Naive thymus-derived CD4-positive, alpha-beta T cell (primary cell): ENCODE measurements at places on chromosomes 3 and 15.

GRCh38 chr3:184175506-184175905 lies 851 bp downstream of the AP2M1 start:
- no peak for DNase-seq

GRCh38 chr15:31488437-31489204 lies 162.0 kb downstream of the KLF13 start:
- DNase-seq = peak; percentile 70

DNA sequence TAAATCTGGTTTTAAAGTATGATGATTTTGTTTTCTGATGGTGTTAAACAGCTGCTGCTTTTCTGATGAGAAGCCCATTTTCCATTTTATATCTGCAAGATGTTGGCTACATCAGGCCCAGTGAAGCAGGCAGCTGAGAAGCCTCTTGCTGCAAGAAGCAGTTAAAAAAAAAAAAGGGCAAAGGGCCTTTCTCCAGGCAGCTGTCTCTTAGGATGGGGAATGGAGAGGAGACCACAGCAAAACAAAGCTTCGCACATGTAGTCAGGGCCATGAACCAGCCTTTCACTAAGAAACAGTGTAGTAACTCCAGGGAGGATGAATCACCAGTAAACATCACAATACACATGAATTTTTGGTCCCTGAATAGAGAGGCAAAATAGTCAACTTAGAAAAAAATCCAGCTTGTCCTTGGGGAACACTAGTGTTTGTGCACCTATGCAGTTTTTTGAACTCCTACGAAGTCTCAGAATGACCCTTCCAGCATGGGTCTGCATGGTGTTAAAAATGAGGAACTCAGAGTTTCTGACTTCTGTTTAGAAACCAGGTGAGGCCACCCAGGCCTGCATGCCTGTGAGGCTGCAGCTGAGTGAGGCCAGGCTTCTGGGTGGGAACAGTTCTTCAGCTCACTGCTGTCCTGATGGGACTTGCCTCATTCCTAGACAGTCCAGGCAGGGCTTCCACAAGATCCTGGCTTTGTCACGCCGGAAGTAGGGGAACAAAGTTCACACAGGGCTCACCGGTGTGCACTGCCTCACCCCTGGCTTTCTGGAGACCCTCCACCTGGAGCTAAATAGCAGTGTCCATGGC lies 518.7 kb downstream of the MCTP2 start:
- no peak for DNase-seq

DNA sequence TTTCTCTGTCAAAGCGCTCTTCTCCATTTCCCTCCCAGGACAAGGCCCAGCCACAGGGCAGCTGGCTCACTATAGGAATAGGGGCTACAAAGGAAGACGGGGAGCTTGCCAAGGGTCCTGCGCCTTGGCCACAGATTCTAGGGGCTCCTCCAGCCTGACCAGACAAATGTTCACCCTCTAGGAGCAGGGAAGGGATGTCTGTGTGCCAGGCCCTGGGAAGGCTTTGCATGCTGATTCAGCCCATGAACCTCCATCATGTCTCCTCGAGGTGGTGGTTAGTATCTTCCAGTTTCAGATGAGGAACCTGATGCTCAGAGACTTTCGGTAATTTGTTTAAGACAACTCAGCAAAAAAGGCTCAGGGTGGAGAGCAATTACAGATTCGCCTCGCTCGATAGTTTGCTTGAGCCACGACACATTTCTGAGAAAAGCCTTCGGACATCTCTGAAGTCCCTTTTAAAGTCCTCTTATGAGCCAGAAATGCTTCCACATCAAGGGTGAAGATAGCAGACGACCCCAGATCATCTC lies 110.0 kb downstream of the XXYLT1 start:
- no peak for DNase-seq

DNA sequence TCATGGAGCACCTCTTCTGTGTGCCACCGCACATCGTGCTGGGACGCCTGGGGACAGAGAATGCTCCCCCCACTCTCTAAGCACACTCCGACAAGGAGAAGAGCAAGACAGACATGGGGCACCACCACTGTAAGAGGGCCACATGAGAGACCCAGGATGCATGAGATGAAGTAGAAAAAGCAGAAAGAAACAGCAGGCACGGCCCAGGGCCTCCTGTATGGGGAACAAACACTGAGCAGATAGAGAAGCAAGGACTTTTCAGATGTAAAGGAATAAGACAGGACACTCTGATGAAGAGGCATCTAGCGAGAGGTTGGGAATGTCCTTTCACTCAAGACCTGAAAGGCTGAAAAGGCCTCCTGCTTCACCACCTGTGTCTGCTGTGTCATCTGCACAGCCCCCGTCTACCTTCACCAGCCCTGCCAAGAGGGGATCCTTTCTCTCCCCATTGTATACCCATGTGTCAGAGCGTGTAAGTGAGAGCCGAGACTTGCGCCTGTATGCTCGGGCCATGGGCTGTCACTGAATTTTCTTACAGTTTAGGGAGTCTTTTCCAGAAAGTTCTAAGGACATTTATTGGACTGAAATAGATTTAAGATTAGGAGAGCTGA lies 125.6 kb downstream of the LRRK1 start:
- no peak for DNase-seq

DNA sequence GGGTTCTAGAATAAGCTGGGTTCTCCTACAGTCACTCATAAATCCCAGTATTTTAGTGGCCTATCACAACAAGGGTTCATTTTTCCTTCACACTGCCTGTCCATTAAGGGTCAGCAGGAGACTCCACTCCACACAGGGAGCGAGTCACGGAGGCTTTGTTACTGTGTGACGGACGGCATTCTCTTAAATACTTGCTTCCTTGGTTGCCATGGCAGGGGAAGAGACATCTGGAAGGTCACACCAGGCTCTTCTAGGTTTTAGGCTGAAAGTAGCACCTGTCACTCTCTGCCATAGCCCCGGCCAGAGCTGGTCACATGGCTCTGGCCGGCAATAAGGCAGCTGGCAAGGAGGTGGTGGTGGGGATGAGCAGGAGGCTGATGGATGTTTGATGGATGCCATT lies 89.4 kb upstream of the ANKRD34C start:
- DNase-seq = no peak

DNA sequence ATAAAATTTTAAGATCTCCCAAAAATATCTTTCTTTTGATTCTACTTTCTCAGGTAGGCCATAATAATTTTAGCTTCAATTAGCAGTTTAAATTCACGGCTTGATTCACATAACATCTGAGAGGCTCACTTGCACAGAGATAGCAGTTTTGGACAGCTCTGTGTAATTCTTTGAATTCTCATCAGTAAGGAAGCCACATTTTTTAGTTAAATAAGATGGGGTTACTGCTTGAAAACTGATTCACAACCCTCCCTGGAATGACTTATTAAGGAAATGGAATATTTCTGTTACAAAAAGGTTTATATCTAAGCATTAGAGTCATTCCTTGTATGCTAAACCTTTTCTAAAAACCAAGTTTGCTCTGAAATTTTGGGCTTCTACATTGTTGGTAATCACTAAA lies 212.7 kb downstream of the ALCAM start:
- no peak for DNase-seq

- no peak for DNase-seq
Measured at GRCh38 chr3:160009525-160009924, 20.9 kb downstream of the IL12A start.

DNA sequence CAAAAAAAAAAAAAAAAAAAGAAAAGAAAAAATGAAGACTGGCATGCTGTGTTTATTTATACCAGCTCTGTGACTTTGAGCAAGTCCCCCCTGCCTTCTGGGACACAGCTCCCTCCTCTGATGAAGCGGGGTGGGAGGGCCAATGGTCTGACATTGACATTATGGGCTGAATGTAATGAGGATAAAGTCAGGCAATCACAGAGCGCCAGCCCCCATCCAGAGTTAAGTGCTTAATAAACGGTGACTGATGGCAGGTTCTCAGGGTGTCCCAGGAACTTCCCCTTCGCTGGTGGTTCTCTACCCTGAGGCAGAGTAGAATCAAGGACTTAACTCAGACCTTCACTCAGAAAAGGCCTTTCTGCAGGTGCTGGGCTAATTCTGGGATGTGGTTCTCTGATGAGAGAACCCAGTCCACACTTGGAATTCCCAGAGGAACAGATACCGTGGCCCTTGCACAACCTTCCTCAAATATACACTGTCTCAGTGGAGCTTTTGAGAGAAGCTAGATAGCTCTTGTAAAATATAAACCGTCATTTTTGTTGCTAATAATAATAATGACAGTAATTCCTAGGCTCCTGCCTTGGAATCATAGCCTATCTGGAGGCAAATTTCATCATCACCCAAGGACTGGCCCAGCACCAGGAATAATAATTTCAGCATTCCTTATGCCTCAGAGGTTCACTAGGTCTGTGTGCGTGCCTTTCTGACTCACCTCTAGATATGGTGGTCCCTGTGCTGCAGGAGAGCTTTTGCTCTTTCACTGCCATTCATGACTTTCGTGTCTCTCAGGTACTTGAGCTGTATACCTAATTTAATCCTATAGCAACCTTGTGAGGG lies 115.8 kb downstream of the RPLP1 start:
- no peak for DNase-seq

GRCh38 chr15:85589851-85590250 lies 204.9 kb downstream of the KLHL25 start:
- no peak for DNase-seq

- no peak for DNase-seq
Measured at GRCh38 chr3:102105193-102105592, 255.9 kb downstream of the NFKBIZ start.

DNA sequence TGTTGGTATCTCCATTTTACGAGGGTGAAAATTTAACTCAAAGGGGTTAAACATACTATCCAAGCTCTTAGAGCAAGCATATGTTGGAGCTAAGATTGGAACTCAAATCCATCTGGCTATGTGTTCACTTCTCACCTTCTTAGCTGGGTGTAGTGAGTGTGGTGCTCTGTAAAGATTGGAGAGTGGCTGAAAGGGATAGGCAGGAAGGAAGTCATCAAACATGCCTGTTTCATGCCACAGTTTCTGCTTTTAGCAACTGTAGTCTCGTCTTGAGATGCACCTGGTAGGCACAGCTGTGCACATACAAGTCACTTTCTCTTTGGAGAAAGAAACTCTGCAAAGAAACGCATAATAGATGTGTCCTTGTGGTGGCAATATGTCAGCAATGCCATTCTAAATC lies 189.1 kb upstream of the MDFIC2 start:
- no peak for DNase-seq

DNA sequence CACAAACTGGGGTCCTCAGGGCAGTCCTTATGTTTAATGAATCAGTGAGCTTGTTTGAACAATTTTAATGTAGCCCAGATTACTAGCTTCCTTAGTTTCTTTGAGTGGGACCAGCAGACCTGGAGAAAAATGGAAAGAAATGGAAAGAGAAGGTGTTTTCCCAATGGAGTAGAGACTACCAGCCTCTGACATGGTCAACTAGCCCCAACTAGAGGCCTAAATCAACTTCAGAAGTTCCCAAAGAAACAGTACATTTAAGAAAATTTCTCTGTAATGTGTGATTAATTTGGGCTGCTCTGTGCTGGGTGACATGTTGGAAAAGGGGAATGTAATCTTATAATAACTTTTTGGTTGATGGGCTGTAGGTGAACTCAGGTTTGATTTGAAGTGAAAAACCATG lies 310.9 kb downstream of the MFSD1 start:
- DNase-seq = no peak

DNA sequence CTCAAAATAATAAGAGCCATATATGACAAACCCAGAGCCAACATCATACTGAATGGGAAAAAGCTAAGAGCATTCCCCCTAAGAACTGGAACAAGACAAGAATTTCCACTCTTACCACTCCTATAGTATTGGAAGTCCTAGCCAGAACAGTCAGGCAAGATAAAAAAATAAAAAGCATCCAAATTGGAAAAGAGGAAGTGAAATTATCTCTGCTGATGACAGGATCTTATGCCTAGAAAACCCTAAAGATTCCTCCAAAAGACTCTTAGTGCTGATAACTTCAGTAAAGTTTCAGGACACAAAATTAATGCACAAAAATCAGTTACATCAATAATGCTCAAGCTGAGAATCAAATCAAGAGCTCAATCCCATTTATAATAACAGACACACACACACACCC lies 45.9 kb upstream of the SLC2A2 start:
- DNase-seq = no peak

DNA sequence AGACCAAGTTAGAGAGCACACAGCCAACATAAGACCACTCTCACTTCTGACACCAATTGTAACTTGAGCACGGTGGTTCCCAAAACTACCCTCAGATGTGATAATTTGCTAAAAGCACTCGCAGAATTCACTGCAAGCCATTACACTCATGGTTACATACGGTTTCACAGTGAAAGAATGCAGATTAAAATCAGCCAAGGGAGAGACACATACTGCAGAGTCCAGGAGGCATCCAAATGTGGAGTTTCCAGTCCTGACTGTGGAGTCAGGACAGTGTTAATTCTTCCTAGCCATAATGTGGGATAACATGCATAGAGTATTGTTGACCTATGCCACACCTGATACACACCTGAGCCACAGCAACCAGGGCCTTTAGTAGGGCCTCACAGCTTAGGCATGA lies 956.4 kb downstream of the NTRK3 start:
- DNase-seq = no peak

- DNase-seq = no peak
Measured at GRCh38 chr3:119967353-119968006, 126.8 kb downstream of the GSK3B start.

DNA sequence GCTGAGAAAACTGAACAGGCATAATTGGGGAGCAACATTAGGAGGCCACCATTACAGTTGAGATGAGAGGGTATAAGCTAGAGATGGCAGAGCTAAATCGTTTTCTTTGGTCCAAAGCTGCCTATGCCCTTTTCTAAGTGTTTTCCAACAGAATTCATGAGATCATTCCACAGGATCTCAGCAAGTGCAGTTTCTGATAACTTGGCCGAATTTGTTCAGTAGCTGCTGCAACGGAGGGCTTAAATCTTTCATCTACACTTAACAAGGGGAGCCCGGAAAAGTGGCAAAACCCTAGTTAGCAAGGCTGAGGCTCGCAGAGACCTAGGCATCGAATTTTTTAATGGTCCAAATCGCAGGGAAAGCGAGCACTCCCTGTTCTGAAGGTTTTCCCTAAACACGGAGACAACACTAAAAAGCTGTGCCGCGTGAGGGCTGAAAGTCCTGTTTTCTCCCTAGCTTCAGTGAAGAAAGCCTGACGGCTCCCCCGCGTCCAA lies 531 bp upstream of the BLOC1S6 start:
- no peak for DNase-seq

DNA sequence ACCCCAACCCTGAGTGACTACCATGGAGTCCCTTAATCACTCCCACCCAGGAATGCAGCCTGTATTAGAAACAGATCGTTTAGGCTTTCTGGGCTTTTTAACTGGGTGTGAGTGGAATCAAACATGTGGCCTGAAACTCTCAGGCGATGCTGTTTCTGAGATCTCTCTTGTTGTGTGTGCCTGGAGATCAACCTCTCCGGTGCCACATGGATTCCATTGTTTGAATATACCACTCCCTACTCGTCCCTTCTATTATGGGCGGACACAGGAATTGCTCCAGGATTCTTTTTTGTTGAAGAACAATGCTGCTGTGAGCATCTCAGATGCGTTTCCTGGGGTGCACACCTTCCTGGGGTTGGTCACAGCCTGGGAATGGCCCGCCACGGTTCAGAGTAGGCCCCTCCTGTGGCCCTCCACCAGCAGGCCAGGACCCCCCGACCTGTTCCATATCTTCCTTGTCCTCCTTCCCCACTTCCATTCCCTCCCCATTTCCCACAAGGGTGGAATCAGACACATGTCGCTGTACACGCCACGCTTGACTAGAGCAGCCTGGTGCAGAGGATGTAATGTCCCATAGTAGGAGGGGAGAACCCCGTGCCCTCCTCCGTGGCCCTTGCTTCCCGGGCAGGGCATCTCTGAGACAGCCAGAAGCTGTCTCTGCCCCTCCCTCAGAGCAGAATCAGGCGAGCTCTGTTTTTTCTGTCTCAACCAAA lies 36.4 kb upstream of the PRR23E start:
- DNase-seq = peak; percentile 3
